Trophoblast cell (in vitro differentiated cells and primary cell): ENCODE measurements at places on chromosomes 3 and 15.

- H3K4me3 ChIP-seq = no peak overlapping the region
- no peaks in the 10 kb centered on the region for H3K27me3 ChIP-seq
- H3K27ac ChIP-seq = no peak overlapping the region
Observed at GRCh38 chr15:96181873-96182301, 148.6 kb upstream of the NR2F2 start.

GRCh38 chr3:163508206-163508605, 1570.1 kb downstream of the SI start:
- H3K4me1 ChIP-seq = no peaks in the 10 kb centered on the region
- H3K27ac ChIP-seq = no peak overlapping the region
- DNase-seq = no peak
- H3K27me3 ChIP-seq = no peaks in the 10 kb centered on the region
- no peak overlapping the region for H3K4me3 ChIP-seq

- H3K4me3 ChIP-seq = no peak overlapping the region
- no peaks in the 10 kb centered on the region for H3K4me1 ChIP-seq
Observed at GRCh38 chr3:73319179-73319769, 257.8 kb downstream of the EBLN2 start.

DNA sequence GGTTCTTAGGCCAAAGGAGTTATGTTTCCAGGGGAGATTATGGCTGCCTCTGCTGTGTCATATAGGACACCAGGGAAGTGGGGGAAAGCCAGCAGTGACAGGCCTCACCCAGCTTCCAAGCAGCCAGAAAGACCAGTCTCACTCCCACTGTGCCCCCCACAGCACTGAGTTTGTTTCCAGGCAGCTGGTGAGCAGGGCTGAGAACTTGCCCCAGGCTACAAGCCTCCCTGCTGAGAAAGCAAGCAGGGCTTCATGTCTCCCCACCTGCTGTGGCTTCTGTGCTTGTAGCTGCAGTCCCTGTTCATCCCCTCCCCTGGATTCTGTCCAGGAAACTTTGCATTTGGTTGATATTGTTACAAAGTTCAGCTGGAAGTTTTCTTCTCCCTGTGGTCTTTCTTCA, 376.3 kb downstream of the PDCD6IP start:
- no peaks in the 10 kb centered on the region for H3K27me3 ChIP-seq
- H3K4me1 ChIP-seq = no peaks in the 10 kb centered on the region
- no peak for DNase-seq
- no peak overlapping the region for H3K4me3 ChIP-seq
- no peaks in the 10 kb centered on the region for H3K36me3 ChIP-seq

- H3K27ac ChIP-seq = no peak overlapping the region
- no peak overlapping the region for H3K4me3 ChIP-seq
- no peaks in the 10 kb centered on the region for H3K27me3 ChIP-seq
- no peak for DNase-seq
Observed at GRCh38 chr3:196604548-196604947, 34.9 kb upstream of the NRROS start.

GRCh38 chr3:172229462-172229861, 190.1 kb downstream of the FNDC3B start:
- H3K4me3 ChIP-seq = no peak overlapping the region
- H3K4me1 ChIP-seq = no peaks in the 10 kb centered on the region
- no peaks in the 10 kb centered on the region for H3K27me3 ChIP-seq
- H3K36me3 ChIP-seq = no peaks in the 10 kb centered on the region

GRCh38 chr15:71683411-71684274, 126.7 kb upstream of the NR2E3 start:
- H3K27ac ChIP-seq = no peak overlapping the region
- H3K4me3 ChIP-seq = no peak overlapping the region
- peaks cover 3% of the 10 kb centered on the region for H3K4me1 ChIP-seq
- no peaks in the 10 kb centered on the region for H3K36me3 ChIP-seq
- H3K27me3 ChIP-seq = no peaks in the 10 kb centered on the region

DNA sequence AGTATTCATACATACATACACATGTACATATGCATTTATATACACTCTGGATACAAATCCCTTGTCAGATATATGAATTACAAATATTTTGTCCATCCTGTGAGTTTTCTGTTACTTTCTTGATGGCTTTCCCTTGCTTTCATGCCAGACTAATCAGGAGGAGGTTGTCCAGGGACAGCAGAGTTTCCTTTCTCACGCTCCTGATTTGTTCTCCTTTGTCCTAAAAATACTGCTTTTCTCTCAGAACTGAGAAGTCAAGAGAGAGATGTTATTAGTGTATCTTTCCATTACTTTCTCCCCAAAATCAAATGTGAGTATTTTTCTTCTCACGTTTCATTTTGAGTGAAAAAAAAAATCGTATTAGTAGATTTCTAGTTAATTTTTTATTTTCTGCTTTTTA, 12.1 kb upstream of the TCAIM start:
- no peak overlapping the region for H3K4me3 ChIP-seq
- no peaks in the 10 kb centered on the region for H3K27me3 ChIP-seq
- DNase-seq = no peak

DNA sequence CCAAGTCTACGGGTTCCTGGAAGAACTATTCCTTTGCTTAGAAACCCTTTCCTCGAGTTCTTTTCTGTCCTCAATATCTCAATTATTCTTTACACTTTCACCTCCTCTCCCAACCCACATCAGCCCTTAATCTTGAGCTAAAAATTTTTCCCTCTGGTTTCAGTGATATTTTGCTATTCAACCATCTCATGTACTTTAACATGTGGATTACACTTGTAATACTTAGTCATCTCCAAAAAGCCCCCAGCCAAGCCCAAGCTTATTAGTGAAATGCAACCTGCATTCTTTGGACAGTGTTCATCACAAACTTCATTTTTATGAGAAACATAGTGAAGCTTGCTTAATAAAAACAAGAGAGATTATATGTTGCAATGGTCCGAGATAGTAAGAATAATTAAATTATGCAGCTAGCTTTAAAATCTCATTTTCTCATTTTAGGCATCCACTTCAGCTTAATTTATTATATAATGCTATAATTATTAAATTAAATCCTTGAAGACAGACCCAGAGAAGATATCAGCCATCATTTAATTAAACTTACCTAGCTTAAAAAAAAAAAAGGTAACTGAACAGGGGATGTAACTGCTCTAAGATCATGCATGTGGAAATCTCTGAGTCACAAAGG, 534.5 kb upstream of the TBL1XR1 start:
- no peak overlapping the region for H3K4me3 ChIP-seq
- H3K27ac ChIP-seq = no peak overlapping the region
- H3K27me3 ChIP-seq = no peaks in the 10 kb centered on the region

- no peak overlapping the region for H3K4me3 ChIP-seq
- H3K27me3 ChIP-seq = peaks cover 2% of the 10 kb centered on the region
- H3K36me3 ChIP-seq = no peaks in the 10 kb centered on the region
- H3K4me1 ChIP-seq = no peaks in the 10 kb centered on the region
- DNase-seq = no peak
Observed at GRCh38 chr3:186414735-186415419, 52.8 kb upstream of the DGKG start.

DNA sequence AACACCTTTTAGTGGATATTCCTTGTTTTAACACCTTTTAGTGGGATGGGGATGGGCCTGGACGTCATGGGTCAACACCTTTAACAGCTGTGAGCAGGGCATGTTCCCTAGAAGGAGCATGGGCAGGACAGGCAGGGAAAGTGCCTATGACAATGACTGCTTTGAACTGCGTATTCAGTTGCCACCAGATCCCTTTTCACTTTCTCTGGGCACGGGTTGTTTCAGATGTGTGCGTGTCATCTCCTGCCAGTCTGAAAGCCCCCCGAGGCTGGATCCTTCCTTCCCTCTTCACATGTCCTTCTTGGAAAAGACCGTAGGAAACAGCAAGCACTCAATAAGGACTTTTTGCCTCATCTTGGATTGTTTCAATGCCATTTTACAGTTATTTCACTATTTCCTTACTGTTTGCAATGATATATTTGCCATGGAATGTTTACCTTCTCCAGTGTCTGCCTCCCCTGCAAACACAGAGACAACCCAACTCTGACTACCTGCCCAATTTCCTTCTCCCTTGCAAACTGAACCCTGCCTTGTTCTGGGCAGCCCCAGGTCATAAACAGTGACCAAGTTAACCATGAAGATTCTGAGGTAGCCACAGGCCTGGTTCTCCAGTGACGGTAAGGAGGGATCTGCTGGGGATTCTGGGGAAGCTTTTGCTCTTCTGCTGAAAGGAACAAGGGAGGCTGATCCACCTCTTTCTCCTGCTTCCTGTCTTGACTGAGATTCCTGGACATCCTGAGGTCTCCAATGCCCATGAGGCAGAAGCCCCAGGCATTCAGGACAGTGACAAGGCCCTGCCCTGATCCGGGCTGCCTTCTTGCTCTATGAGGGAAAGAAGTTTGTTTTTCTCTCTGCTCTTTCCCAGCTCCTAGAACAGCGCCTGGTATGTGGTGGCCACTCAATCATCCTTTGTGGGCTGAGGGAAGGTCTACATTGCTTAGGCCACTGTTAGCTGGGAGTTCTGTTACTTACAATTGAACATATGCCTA, 51.8 kb downstream of the NOX5 start:
- peak; percentile 79 for DNase-seq
- no peaks in the 10 kb centered on the region for H3K27me3 ChIP-seq
- H3K4me3 ChIP-seq = no peak overlapping the region
- H3K36me3 ChIP-seq = no peaks in the 10 kb centered on the region
- H3K4me1 ChIP-seq = peaks cover 3% of the 10 kb centered on the region

- no peaks in the 10 kb centered on the region for H3K27me3 ChIP-seq
- H3K4me1 ChIP-seq = no peaks in the 10 kb centered on the region
- H3K27ac ChIP-seq = no peak overlapping the region
- DNase-seq = peak; percentile 46
- H3K36me3 ChIP-seq = no peaks in the 10 kb centered on the region
Observed at GRCh38 chr15:79017953-79018352, 72.6 kb downstream of the RASGRF1 start.

GRCh38 chr15:81865850-81866537, 179.8 kb downstream of the MEX3B start:
- no peaks in the 10 kb centered on the region for H3K4me1 ChIP-seq
- H3K27me3 ChIP-seq = no peaks in the 10 kb centered on the region
- no peak overlapping the region for H3K27ac ChIP-seq
- H3K4me3 ChIP-seq = no peak overlapping the region

- no peaks in the 10 kb centered on the region for H3K27me3 ChIP-seq
- H3K4me3 ChIP-seq = no peak overlapping the region
- peaks cover 23% of the 10 kb centered on the region for H3K36me3 ChIP-seq
- no peak overlapping the region for H3K27ac ChIP-seq
- H3K4me1 ChIP-seq = no peaks in the 10 kb centered on the region
Observed at GRCh38 chr15:59174835-59175831, 31.5 kb upstream of the LDHAL6B start.

DNA sequence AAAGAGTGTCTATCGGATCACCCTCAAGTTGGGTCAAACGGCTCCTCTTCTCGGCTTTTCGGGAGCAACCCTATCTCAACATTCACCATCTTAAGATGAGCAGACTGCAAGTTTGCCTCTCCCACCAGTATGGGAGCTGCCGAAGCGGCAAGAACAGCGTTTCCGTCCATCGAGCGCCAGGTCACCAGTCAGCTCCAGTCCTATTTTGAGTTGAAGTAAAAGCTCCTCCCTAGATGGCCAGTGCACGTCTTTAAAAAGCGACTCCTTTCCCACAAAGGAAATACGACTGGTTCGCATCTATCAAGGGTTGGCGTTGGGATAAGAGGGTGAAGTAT, 369 bp upstream of the U2SURP start:
- H3K27ac ChIP-seq = peak overlapping the region; percentile 88
- H3K4me1 ChIP-seq = peaks cover 4% of the 10 kb centered on the region
- peak overlapping the region; percentile 70 for H3K4me3 ChIP-seq
- no peaks in the 10 kb centered on the region for H3K27me3 ChIP-seq
- H3K36me3 ChIP-seq = no peaks in the 10 kb centered on the region

- H3K27me3 ChIP-seq = no peaks in the 10 kb centered on the region
- no peak for DNase-seq
Observed at GRCh38 chr3:130627882-130628281, 110.9 kb downstream of the COL6A6 start.

GRCh38 chr3:138281561-138281960, 48.1 kb downstream of the NME9 start:
- no peak for DNase-seq
- H3K36me3 ChIP-seq = peaks cover 4% of the 10 kb centered on the region
- H3K27ac ChIP-seq = peak overlapping the region; percentile 61
- no peaks in the 10 kb centered on the region for H3K27me3 ChIP-seq
- no peak overlapping the region for H3K4me3 ChIP-seq

GRCh38 chr3:49757197-49757596, 29.1 kb downstream of the IP6K1 start:
- H3K4me3 ChIP-seq = no peak overlapping the region
- H3K27ac ChIP-seq = no peak overlapping the region
- H3K36me3 ChIP-seq = peaks cover 5% of the 10 kb centered on the region
- H3K27me3 ChIP-seq = no peaks in the 10 kb centered on the region
